OCI-LY7 (cell line): ENCODE measurements at places on chromosomes 16 and 17. TPM values are rescaled to one million over a fixed set of nuclear protein-coding genes. Genes with fewer than 3 reads are reported as not detected.
A peak's percentile ranks its signal among the peaks of the same experiment; 100 is the strongest.

YPEL2 gene
- total RNA-seq = 3.1 and 5.1 TPM in 2 replicates

- DNase-seq = no peak
These were observed 28.9 kb downstream of the TMEM11 start for GRCh38 chr17:21185061-21185460.

- DNase-seq = peak; percentile 10
These were observed 27.1 kb upstream of the ANKFN1 start for GRCh38 chr17:56125830-56126819.

GRCh38 chr16:17691106-17691898, 220.5 kb upstream of the XYLT1 start:
- no peak for DNase-seq
